ENCODE measurements at places on chromosomes 1 and 21.

- no peak for DNase-seq
Measured at GRCh38 chr1:105934806-105935205, 1121.7 kb upstream of the PRMT6 start.

- no peak for DNase-seq
Measured at GRCh38 chr1:52532247-52532646, 20.6 kb downstream of the TUT4 start.

DNA sequence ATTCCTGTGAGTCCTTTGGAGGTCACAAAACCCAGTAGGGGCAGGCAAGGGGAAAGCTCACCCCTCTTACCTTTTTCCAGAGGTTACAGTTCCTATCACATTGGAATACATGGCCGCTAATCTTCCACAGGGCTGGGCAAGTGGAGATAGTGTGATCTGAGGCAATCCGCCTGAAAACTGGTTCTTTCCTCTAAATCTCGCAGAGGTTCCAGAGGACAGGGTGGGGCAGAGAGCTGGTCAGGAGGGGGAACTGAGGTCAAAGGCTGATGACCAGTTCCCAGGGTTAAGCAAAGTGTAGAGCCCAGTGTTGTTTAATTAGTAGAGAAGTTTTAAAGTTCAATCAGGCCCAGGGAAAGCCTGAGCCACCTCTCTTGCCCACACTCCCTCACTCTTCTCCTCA, at the start of gene SERPINC1:
TSS of gene SERPINC1 (minus strand) at position 179 of the 400 bp plus-strand sequence. CDS start at position 111, 68 bp downstream.
- DNase-seq, result no peak

- no peak for DNase-seq
Measured at GRCh38 chr1:56584910-56585528, 5.7 kb upstream of the PLPP3 start.

DNA sequence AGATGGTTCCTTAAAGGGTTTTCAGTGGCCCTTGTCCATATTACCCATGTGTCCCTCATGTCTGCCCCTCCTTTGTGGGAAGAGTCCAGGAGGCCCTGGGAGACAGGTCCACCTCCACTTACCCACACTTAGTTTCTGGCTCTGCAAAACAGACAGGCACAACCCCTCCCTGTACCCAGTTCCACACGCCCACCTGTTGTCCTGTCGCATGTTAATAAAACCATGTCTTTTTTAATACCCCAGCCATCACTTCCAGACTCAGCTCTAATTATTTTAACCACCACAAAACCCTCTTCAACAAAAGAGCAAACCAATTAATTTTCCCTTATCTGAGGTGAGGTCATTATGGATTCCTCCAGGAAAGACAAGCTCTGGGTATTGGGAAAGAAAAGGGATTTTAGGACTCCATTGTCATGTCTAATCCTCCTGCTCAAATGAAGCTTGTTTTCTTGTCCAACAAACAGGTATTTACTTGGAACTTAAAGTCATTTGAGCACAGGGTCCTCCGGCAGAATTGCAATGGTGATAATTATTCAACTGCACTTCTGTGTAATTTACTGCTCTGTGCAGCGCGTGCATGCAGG, 68.9 kb downstream of the CCDC185 start:
- no peak for DNase-seq

- DNase-seq, result no peak
Measured at GRCh38 chr21:44650973-44651675, 3.3 kb downstream of the KRTAP12-4 start.

DNA sequence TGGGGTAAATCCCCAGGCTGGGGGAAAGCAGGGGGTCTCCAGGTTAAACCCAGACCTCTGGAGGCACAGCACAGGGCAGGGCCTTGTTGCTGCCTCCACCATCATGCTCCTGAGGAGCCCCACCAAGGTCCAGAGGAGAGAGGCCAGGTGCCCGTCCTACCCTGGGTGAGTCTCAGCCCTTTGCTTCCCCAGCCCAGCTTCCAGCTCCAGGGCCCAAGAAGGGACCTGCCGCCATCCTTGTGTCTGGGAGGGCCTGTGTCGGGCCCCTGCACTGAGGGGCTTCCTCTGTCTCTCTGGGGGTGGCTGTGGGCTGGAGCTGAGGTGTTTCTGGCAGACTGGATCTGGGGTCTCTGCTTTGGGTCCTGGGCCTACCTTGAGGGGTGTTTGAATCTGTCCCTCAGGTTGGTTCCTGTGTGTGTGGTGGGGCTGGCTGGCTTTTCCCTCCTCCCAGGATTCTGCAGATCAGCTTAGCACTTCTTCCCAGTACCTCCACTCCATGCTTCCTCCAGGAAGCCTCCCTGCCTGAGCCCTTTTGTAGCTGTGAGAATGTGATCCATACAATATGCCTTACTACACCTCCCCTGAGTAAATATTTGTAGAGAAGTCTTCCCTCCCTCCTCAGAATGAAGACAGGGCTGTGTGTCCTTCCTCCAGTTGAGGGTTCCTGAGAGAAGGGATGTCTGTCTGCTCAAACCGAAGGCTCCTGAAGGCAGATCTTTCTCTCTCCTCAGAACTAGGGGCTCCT, 6.2 kb downstream of the GPR3 start:
- DNase-seq, result no peak

DNA sequence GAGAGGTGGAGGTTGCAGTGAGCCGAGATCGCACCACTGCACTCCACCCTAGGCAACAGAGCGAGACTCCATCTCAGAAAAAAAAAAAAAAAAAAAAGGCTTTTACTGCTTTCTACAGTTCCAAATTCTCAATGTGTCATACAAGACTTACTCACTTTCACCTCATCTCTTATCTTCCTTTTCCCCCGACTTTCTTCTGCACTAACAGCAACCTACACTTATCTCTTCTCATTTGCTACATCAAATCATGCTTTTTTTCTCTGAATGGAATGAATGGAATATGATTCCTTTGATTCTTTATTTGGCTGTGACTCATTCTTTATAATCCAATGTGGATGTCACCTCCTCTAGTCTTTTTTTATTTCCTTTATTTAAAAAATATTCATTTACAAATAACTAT, 168.4 kb upstream of the DMRTA2 start:
- DNase-seq, result no peak

GRCh38 chr1:241644259-241644658, 4.1 kb upstream of the CHML start:
- DNase-seq, result no peak

DNA sequence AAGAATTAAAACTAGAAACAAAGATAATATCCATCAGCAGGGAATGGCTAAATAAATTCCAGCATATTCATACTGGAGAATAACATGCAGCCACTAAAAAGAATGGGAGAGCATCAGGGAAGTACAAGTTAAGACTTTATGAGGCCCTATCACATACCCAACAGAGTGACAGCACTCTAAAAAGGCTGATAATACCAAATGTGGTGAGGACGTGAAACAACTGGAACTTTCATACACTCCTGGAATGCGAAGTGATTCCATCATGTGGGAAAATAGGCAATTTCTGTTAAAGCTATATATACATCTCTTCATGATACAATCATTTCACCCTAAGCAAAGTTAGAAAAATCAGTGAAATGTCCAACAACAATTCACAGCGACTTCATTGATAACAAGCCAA, 42.6 kb downstream of the COL6A1 start:
- no peak for DNase-seq

- no peak for DNase-seq
Measured at GRCh38 chr1:66333466-66334199, 200.3 kb upstream of the SGIP1 start.

DNA sequence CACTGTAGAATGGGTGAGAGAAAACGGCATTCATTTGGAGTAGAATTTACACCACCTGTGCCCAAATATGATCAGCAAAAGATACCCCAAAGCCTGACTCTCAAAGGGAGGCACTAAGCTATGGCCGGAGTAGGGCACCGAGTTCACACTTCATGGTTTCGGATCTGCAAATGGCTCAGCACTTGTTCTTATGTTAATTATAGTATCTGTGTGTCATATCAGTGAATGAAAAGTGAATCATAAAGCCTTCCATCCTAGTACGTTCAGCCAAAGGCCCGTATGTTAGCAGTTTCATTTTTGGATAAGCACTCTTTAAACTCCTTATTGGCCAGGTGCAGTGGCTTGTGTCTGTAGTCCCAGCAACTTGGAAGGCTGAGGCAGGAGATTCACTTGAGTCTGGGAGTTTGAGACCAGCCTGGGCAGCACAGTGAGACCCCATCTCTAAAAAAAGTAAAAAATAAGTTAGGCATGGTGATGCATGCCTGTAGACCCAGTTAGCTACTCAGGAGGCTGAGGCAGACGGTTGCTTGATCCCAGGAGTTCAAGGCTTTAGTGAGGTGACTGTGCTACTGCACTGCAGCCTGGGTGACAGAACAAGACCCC, 4.9 kb upstream of the CORT start:
- no peak for DNase-seq

- no peak for DNase-seq
Measured at GRCh38 chr1:8397511-8397910, 79.6 kb downstream of the SLC45A1 start.

- no peak for DNase-seq
Measured at GRCh38 chr21:22244516-22244915, 1246.3 kb downstream of the NCAM2 start.

DNA sequence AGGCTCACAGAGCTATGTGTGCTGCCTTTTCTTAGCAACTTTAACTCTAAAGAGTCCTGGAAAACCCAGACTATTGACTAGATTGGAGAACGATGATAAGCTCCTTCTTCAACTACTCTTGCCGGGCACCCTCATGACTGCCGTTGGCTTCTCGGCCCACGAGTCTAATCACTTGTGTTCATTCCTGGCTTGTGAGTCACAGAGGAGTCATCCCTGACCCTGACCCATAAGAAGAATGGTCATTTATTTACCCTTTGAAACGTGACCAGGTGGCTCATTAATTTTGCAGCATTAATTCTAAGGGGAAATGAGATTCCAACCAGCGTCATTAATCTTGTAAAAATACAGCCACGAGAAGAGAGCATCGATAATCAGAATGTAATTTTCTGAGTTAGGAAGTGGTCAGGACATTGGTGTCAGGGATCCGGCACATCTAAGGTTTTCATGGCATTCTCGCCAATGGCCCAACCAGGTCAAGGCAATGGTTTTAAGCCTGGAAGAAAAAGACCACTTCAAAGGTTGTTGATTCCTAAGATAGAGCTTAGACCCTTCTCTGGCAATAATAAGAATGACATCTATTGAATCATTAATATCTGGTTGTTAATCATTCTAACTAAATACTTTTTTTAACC, 183.6 kb upstream of the RUNX1 start:
- DNase-seq, result no peak

Measured in stimulated activated CD4-positive, alpha-beta T cell treated with anti-CD3 and anti-CD28 coated beads, Interleukin-2, amount 100 ng/mL, for 48 hours (primary cell).